Skeletal muscle cell (primary cell): ENCODE measurements at places on chromosomes 16 and 17.

- no peak for DNase-seq
Measured at GRCh38 chr16:15961571-15962090, 12.2 kb downstream of the ABCC1 start.

- DNase-seq: no peak
Measured at GRCh38 chr17:5895276-5895675, 174.9 kb upstream of the WSCD1 start.

- DNase-seq: no peak
Measured at GRCh38 chr17:78722246-78722761, 59.8 kb downstream of the CYTH1 start.

- no peak for DNase-seq
Measured at GRCh38 chr16:2985893-2986355, 5.7 kb upstream of the PKMYT1 start.

- no peak for DNase-seq
Measured at GRCh38 chr17:35907691-35908090, 22.9 kb downstream of the RDM1 start.

DNA sequence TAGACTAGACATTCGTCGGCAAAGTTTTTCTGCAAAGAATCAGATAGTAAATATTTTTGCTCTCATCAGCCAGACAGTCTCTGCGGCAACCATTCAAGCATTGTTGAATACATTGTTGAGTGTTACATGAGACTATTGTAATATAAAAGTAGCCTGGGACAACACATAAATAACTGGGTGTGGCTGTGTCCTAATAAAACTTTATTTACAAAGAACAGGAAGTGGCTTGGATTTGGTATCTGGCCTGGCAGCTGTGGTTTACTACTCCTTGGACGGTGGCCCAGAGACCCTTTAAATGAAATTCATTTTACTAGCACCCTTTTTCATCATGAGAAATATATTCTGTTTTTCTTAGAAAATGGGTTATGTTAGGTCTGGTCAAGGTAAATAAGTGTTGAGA, 297.2 kb downstream of the WWOX start:
- no peak for DNase-seq

DNA sequence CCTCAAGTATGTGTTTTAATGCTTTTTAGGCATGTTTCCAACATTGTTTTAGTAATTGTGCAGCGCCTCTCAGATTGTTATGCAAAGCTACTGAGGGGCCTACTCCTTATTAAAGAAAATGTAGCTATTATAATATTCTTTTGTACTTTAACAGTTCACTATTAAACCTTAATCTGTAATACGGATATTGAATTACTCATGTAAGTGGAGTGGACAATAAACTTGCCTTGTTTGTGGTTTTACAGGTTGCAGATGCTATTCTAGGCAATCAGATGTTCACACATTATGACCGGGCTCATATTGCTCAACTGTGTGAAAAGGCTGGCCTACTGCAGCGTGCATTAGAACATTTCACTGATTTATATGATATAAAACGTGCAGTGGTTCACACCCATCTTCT, 41.0 kb downstream of the PTRH2 start:
- DNase-seq: no peak

DNA sequence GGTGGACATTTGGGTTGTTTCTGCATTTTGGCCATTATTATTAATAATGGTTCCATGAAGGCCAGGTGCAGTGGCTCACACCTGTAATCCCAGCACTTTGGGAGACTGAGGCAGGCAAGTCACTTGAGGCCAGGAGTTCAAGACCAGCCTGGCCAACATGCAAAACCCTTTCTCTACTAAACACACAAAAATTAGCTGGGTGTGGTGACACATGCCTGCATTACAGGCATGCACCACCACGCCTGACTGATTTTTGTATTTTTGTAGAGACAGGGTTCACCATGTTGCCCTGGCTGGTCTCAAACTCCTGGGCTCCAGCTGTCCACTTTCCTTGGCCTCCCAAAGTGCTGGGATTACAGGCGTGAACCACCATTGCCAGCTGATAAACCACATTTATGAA, 58.5 kb downstream of the TNFRSF13B start:
- DNase-seq: no peak

DNA sequence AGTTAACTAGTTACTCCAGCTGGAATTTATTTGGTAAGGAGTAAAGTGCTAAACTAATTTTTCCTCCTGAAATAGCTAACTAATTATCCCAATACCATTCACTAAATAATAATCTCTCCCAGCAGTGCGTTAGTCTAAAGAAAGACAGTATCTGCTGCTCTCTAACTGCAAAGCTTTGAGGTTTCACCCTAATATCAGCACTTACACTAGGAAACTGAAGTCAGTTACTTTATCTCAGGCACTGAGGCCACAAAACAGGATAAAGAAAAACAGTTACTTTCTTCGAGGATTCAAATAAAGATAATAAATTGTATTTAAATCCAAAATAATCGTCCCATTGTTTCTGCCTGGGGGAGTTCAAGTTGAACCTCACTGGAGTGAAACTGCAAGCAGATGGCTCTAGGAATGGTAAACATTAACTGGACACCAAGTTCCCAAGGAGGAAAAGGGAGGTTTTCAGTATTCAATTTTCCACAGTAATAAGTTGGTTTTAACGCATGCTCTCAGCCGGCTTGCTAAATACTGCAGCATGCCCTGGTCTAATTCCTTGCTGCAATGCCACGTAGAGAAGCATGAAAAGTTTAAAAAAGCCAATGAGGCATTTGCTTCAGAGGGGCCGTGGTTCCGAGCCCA, 20.0 kb upstream of the FOXJ1 start:
- no peak for DNase-seq

- DNase-seq: no peak
Measured at GRCh38 chr16:53509906-53510703, 7.1 kb upstream of the AKTIP start.

DNA sequence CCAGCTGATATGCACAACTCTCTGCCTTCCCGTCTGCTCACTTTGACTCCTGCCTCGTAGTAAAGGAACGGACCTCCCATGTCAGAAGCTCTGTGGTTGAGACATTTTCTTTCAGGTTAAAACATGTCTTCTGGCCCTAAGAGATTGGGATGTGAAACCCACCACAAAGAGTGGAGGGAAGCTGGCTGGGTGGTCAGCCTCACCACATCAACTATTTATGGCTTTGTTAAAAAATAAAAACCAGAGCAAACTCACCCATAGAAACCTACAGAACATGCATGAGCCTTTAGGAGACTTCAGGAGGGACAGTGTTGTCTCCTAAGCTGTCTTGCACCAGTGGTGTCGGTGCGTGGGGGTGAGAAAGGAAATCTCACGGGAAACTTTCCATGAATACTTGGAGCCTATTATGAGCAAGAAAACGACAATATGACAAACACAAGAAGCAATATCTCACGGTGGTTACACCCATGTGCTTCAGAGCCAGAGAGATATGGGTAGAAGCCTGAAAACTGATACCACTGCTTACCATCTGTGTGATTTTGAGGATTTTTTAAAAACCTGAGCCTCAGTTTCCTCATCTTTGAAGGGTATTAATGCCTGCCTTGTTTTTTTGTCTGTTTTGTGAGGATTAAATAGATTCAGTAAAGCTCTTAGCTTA, 61.7 kb upstream of the XYLT1 start:
- no peak for DNase-seq

DNA sequence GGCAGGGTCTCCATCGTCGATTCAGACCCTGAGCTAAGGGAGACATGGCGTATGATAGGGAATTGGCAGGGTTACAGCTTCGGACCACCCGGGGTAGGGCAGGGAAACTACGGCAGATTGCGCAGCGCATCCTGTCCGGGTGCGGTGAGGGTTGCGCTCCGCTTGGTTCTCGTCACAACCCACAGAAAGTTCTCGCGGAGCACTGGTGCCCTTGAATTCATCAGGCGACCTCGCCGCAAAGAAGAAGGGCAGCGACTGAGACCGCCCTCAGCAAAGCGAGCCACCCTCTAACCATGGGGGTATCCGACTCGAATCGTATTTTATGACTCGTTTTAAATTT, 1.2 kb downstream of the HS3ST3B1 start:
- DNase-seq: no peak

DNA sequence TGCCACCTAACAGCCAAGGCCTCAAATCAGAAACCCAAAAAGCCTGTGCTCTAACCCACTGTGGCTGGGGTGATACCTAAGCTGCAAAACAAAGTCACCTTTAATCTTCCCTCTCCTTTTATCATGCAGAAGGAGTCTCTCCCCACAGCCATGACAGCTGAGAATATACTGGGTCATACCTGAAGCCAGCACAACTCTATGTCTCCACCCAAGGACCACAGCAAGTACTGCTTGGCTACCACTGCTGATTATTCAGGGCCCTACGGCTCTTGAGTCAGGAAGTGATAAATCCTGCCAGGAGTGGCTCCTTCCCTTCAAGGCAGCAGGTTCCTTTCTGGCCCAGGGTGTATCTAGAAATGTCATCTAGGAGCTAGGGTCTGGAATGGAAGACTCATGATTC, 151.5 kb upstream of the TOM1L1 start:
- DNase-seq: no peak

GRCh38 chr17:70552230-70552981, 383.1 kb downstream of the KCNJ2 start:
- peak; percentile 6 for DNase-seq
